ENCODE measurements at places on chromosomes 16 and 17.

GRCh38 chr17:36602924-36603384 is 1.6 kb downstream of the MRM1 start:
- DNase-seq, result no peak

GRCh38 chr16:57536306-57537193 is at the start of gene CCDC102A:
TSS of gene CCDC102A (minus strand) at chr16:57536571. CDS start at chr16:57529177, 7,394 bp downstream.
- no peak for DNase-seq

- DNase-seq, result peak; percentile 19
Observed at GRCh38 chr17:54967621-54968261, 713 bp downstream of the COX11 start.

GRCh38 chr16:10918294-10919002 is 23.8 kb downstream of the DEXI start:
- DNase-seq, result peak; percentile 81

DNA sequence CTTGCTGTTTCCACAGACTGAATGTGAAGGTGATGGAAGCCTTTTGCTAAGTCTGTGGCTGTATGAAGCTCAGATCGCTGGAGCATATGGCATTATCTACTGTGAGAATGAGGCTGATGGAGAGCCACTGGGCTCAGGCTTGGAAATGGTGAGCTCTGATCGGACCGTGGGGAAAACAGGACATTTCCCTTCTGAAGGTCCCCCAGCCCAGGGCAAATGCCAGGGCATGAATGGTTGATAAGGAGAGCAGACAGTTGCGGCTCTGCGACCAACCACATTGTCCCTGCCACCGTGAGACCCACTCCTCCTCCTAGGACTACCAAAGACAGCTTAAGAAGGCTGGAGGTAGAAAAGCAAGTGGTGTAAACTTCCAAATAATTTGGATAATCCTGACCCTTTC is 4.7 kb upstream of the CUEDC1 start:
- DNase-seq, result no peak

DNA sequence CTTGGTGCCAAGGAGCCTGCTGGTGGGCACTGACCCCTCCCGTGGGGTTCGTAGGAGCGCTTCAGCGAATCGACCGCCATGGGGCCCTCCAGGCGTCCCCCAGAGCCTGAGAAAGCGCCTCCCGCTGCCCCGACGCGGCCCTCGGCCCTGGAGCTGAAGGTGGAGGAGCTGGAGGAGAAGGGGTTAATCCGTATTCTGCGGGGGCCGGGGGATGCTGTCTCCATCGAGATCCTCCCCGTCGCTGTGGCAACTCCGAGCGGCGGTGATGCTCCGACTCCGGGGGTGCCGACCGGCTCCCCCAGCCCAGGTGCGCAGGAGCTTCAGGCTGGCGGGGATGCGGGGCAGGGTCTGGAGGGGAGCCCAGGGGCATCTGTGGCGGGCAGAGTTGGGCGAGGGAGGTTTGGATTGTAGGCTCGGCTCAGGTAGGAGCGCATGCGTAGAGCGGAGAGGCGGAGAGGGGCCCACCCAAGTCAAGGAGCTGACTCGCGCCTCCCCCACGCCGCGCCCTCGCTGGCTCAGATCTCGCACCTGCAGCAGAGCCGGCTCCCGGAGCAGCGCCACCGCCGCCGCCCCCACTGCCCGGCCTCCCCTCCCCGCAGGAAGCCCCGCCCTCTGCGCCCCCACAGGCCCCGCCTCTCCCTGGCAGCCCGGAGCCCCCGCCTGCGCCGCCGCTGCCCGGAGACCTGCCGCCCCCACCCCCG is 19.8 kb downstream of the FMNL1 start:
- no peak for DNase-seq
